KBM-7 (cell line): ENCODE measurements at places on chromosomes 16 and 17.

DNA sequence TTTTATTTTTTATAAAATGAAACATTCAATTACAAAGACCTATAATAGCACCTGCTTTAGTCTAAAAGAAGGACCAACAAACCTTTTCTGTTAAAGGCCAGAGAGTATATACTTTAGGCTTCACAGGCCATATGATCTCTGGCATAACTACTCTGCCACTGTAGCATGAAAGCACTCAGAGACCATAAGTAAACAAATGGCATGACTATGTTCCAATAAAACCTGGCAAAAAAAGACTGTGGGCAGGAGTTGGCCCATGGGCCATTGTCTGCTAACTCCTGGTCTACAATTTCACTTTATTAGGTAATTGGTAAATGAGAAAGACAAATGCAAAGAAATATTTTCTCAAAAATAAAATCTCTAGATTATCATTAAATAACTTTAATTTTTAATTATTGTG is 14.9 kb downstream of the CEP112 start:
- DNase-seq: no peak

DNA sequence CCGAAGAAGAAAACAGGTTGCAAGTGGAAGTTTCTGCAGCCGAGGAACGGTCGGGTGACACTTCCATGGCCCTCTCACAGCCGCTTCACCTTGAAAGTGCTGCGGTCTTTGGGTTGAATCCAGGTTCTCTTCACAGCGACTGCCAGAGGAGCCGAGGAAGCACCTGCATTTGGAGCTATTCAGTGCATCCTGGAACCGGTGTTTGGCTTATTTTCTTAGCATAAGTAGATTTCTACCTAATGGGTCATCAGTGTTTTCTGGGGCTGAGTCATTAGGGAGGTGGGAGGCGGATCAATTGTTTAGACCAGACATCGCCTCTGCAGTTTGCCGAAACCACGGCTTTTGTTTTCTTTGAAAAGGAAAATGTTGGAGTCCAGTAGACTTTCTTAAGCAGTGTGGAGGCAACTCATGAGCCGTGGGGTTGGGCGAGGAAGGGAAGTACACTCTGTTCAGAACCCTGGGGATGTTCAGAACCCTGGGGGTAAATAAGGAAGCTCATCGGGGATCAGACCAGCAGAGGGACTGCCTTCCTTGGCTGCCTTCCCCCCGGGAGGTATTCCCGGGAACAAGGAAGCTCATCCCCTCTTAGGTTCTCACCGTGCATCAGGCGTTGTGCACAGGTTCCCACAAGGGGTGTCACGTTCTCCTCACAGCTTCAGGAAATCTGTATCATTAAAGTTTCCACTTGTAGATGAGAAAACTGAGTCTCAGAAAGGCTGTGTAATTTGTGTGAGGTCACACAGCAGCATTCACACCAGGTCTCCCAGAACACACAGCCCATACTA is 361.5 kb downstream of the SNX29 start:
- DNase-seq: no peak

DNA sequence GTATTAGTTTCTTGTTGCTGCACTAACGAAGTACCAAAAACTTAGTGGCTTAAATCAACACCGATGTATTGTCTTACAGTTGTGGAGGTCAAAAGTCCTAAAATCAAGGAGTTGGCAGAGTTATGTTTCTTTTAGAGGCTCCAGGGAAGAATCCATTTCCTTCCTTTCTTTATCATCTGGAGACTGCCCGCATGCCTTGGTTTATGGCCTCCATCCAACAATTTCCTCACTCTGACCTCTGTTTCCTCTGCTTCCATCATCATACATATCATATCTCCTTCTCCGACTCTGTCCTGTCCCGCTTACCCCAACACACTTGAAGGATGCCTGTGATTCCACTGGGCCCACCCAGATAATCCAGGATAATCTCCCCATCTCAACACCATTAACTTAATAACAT is 627.8 kb downstream of the KCNJ2 start:
- DNase-seq: no peak

GRCh38 chr17:38703742-38704605 is 1.1 kb upstream of the MLLT6 start:
- DNase-seq: peak; percentile 93

- DNase-seq: no peak
Observed at GRCh38 chr17:82924812-82925211, 85.0 kb upstream of the ZNF750 start.

DNA sequence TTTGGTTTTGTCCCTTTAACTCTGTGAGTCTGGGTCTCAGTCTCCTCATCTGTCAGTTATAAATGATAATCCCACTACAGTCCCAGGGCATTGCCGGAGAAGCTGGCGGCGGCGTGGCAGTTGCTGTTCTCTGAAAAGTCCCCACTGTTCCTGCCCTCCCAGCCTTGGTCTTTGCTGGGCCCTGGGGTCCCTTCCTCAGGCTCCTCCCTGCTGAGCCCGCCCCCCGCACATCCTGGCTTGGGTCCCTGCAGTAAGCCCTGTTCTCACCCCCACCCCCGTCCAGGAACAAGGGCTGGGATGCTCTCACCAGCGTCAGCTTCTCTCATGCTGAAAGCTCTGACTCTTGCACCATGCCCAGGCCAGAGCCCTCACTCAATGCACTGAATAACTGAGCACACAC is 35.3 kb upstream of the PEMT start:
- DNase-seq: no peak

GRCh38 chr16:27190316-27190871 is 12.9 kb upstream of the KDM8 start:
- DNase-seq: no peak

DNA sequence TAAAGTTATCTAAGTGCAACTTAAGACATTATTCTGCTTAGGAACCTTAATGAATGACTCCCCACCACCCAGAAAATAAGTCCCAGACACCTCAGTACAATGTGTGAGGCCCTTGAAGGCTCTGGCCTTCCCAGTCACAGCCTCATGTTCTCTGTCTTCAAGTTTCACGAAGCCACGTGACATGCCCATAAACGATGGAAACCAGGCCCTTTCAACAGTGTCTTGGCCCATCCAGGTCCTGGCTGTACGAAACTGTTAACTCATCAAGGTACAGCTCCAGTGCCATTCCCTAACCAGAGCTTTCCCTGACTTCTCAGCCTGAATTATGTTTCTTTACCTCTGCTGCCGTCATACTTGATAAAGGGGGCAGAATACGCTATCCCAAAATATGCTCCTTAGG is 69.0 kb downstream of the ARHGAP17 start:
- DNase-seq: no peak

DNA sequence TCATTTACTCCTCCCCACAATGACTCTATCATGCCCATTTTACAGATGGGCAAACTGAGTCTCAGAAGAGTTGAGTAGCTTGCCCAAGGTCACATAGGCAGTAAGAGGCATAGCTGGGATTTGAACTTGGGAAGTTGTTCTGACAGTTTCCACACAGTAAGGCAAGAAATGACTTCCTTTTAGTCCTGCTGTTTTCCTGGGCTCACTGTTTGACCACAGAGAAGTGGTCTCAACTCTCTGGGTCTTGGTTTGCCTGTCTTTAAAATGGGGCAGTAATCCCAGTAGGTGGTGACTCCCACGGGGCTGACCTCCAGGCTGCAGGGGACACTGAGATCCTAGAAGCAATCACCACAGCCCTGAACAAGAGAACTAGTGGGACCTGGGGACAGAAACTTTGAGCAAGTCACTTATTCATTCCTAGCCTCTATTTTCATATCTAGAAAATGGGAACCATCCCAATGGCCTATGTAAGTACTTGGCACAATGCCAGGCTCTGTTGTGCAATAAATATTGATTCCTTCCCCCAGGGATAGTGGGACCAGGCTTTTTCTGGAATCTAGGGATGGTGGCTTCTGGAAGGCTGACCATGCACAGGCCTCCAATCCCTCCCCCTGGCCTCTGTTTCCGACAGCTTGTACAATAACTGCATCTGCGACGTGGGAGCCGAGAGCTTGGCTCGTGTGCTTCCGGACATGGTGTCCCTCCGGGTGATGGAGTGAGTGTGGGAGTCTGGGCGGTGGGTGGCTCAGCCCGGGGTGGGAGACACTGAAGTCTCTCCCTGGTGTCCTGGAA is 20.5 kb downstream of the DEXI start:
- DNase-seq: no peak

GRCh38 chr17:14903854-14904253 is 361.3 kb downstream of the PMP22 start:
- DNase-seq: no peak

DNA sequence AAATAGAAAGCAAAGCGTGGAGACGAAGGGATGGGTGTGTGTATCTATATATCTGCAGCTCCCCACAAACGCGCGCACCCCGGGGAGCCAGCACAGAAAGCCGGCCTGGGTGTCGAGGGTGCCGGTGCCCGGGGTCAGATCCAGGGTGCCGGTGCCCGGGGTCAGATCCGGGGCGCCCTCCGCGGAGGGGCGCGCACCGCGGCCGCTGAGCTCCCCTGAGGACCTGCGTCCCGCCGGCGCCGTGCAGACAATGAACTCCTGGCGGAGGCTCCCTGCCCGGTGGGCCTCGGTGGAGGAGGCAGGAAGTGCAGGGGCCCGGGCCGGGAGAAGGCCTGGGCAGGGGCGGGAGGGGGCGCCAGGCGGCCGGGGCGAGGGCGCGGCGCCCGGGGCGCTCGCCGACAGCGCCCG is 1.1 kb downstream of the ZNF423 start:
- DNase-seq: no peak

- no peak for DNase-seq
Observed at GRCh38 chr16:66263973-66264310, 102.5 kb upstream of the CDH5 start.

GRCh38 chr17:56832446-56832845 is 1.3 kb downstream of the C17orf67 start:
- DNase-seq: no peak

DNA sequence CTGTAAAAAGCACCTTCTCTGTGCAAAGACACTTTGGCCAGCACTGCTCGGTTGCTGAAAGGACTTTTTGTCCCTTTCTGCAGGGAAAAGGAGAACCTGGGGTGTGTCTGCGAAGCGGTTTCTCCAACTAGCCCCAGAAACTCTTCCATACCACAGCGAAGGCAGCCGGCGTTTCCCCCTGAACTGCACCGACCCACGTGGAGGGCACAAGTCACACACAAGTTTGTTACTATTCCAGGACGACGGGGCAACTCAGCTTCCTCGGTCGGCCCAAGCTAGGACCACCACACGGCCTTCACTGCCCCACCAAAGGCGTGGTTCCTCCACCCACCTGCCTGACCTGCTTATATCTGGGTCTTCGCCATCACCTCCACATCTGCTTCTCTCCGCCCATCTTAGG is 1.9 kb downstream of the RTN4RL1 start:
- peak; percentile 58 for DNase-seq

- DNase-seq: no peak
Observed at GRCh38 chr17:56914581-56915273, 878 bp upstream of the TRIM25 start.

GRCh38 chr16:6068063-6068462 is 970.5 kb upstream of the EEF2KMT start:
- DNase-seq: no peak

DNA sequence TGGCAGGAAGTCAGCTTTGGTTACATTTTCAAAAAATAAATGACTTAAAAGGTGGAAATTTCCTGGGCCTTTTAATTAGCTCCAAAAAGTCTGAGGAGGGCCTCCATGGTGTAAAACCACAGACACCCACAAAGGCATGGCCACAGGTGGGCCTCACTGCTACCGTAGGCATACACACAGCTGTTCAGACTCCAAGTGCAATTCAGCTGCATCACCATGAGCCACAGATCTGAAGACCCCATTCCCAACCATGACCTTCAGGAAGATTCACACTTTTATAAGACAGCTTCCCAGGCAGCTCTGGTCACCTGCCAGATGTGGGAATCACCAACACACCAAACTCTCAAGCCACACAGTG is 20.6 kb downstream of the CSNK2A2 start:
- no peak for DNase-seq

DNA sequence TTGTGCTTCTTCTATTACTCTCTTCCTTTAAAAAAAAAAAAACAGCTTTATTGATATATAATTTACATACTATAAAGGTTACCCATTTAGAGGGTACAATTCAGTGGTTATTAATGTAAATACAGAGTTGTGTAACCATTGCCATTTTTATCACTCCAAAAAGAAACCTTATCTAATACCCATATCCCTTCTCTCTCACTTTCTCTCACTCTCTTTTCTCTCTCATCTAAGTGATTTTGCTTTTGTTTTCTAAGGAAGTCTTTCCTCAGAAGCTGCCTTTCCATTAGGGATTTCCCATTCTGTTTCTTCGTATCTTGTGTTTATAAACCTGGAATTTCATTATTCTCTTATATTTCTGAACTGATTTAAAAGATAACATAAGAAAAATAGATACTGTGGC is 55.5 kb downstream of the NFAT5 start:
- no peak for DNase-seq

- DNase-seq: no peak
Observed at GRCh38 chr16:15773968-15774367, 82.9 kb downstream of the MYH11 start.

DNA sequence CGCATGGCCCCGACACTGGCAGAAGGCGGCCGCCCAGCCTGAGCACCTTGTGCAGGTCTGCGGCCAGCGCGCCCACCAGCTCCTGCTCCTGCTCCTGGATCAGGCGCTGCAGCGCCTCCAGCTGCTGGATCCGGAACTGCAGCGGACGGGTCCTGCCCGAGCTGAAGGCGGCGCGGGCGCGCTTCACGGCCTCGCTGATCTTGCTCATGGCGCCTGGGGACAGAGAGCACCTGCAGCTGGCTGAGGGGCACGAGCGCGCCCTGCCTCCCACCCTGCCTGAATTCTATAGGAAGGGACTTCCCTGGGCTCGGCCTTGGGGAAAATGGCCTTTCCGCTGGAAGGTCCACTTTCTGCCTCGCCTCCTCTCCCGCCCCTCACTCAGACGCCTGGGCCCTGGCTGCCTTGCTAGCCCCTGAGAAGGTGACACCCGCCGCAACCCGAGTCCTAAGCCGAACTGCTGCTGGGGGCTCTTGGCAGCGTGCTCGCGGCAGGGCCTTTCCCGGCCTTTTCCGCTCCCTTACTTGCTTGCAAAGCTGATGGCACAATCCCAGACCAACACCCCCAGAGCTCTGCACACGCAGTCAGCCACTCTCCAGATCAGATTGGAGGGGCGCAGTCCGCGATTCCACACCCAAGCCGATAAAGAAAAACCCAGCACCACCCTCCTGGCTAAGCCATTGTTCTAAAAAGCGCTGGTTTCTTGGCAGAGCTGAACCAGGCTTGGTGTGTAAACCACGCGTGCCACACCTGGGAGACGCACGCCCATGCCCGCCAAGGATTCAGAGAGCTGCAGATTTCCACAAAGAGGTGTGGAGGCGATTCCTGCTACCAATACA is 3.0 kb downstream of the ALDH3A1 start:
- peak; percentile 91 for DNase-seq

GRCh38 chr16:55641430-55642056 is 14.2 kb upstream of the SLC6A2 start:
- DNase-seq: no peak

GRCh38 chr17:80113033-80113484 is 11.7 kb downstream of the GAA start:
- DNase-seq: no peak

GRCh38 chr17:27939474-27940465 is 46.6 kb upstream of the LYRM9 start:
- no peak for DNase-seq

- DNase-seq: peak; percentile 45
Observed at GRCh38 chr17:40311575-40311974, 2.6 kb downstream of the RARA start.
